T1000 (cell line): ENCODE measurements at places on chromosomes 6 and 20.

DNA sequence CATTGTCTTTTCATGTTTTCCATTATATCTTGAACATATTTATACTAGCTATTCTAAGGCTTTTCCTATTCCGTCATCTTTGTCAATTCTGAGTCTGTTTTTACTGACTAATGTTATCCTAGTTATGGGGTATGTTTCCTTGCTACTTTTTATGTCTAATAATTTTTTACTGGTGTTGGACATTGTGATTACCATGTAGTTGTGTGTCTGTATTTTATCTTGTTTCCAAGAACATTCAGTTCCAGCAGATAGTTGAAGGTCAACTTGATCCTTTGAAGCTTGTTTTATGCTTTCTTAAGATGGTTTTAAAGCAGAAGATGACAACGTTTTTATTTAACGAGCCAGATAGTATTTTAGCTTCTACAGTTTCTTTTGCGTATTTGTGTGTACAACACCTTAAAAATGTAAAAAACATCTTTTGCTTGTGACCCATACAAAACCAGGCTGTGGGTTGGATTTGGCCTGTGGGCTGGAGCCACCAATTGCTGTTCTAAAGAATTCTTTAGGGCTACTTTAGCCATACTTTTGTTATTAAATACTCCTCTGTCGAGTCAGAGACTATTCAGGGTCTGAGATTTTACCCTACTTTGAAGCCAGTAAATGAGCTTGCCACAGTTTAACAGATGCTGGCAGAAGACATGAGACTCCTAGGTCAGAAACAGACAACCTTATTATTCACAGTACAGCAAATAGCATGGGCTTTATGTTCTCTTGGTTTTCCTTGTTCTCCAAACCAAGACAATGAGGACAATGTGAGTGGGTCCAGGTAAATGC lies 38.7 kb upstream of the REV3L start:
- no peak for DNase-seq

DNA sequence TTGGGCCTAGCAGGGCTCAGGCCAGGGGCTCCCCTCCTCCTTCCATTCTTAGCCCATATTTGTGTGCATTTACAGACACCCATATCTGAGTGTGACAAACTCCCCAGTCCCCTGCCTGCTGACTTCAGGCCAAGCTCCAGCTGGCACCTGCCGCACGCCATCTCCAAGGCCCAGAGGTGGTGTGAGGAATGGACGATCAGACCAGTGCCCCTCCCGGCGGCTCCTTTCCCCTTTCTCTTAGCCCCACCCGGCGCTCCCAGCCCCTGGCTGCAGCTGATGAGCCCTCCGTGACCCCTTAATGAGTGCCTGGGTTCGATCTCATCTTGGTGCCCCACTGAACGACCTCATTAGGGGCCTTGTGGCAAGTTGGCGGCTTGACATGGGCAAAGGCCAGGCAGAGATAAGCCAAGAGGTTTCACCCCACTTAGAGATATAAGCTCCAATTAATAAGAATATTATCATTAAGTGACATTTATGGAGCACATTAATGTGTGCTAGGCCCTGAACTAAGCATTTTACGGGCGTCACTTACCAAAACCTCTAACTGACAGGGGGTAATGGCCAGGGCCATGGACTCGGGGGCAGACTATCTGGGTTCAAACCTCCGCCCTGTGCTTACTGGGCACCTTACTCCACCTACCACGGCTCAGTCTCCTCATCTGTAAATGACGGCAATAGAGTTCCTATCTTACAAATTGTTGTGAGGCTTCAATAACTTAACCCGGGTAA lies 17.5 kb downstream of the ADA start:
- DNase-seq, result no peak

- DNase-seq, result no peak
Observed at GRCh38 chr20:43167615-43168014, 22.1 kb downstream of the PTPRT start.

- DNase-seq, result no peak
Observed at GRCh38 chr20:1291191-1291741, 25.2 kb downstream of the SNPH start.

DNA sequence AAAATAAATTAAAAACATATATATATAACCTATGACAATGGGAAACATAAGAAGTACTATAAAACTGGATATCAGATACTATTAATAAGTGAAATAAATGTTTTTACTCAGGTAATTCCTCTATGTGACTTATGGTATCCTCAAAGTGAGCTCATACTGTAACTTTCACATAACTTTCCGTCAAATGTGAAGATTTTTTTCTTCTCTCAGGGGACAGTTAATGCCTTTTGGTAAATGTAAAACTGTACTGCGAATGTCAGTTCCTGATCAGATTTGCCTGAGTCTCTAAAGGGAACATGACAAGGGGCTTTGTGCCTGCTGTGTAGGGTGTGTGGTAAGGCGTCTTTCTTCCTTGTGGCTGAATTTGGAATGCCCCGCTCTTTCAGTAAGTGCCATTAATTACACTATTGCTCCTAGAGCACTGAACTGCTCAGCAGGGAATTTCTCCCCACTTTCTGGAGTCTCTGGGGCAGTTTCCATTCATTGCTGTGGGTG lies 271.8 kb downstream of the PRL start:
- no peak for DNase-seq

- no peak for DNase-seq
Observed at GRCh38 chr6:118864341-118865099, 29.4 kb upstream of the ASF1A start.

DNA sequence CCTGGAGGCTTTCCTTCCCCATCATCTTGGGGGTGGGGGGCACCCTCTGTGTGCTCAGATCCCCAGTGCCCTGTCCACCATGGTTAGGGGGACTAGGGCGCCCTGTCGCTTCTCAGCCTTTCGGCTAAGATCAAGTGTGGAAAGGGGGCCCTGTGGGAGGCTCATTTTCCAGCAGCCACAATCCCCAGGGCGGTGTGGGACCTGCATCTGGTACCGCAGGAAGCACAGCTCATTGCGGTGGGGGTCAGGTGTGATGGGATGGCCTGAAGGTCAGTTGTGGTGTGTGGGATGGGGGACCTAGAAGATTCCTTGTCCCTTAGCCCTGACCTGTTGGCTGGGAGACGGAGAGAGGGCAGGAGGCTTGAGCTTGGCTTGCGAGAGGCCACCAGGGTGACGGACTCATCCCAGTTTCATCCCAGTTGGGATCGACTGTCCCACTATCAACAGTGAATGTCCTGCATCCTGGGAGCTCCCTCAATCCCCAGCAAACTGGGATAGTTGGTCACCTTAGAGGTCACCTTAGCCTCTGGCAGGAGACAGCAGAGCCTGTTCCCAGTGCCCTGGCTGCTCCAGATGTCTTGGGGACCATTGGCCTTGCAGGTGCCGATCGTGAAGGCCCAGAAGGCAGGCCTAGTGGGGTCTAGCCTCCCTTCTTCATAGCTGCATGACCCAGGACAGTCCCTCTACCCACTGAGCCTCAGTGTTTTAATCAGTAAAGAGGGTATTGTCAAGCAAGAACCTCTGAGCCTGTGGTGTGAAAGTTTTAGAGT lies 64.5 kb upstream of the PMEPA1 start:
- no peak for DNase-seq

DNA sequence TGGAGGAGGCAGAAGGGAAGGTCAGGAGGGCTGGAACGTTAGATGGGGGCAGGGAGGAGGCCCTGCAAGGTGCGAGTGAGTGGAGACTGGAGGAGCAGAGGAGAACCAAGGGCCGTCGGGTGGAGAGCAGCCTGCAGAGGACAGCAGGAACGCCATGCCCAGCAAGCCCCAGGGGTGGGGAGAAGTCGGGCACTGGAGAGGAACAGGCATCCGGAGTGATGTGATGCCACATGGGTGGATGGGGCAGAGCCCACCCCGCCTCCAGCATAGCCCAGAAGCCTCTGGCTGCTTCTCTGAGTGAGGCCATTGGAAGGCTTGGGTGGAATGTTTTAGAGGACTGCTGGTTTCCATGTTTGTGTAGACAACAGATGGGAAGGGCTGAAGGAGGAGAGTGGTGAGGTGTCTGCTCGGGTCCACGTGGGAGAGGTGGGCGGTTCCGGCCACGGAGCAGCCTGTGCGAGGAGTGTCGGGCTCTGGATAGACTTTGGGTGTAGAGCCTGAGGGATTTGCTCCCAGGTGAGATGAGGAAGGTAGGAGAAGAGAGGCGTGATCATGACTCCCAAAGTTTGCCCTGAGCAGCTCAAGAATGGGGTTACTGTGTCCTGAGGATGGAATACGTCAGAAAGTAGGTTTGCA lies 221.4 kb downstream of the SMOC2 start:
- DNase-seq, result no peak

DNA sequence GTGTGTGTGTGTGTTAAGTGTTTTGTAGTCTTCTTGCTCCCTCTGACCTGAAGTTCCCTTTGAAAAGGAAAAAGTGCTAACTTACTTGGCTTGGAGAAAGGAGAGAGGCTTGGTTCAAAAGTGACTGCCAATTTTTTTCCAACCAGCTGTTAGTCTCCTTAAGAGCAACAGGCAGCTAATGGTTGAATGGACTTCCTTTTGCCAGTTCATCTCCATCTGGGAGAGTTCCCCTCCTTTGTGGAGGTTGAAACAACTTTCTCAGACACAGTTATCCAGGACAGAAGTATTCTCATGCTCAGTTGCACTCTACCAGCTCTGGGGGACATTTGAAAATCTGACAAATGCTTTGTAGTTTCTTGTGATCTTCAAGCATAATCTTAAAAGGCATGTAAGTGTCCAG lies 4.5 kb downstream of the RIPOR2 start:
- DNase-seq, result no peak

DNA sequence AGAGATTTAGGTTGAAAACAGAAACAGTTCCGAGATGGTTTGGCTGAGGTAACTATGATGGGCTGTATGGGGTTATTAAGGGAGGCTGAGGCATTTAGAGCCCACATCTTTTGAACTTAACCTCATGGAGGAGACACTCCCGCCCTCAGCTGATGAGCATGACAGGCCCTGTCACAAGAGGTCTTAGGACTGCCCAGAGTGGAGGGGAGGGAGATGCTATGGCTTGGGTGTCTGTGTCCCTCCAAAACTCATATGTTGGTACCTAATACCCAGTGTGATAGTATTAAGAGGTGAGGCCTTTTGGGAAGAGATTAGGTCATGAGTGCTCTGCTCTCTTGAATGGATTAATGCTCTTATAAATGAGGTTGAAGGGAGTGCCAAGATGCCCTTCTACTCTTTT lies 126.6 kb downstream of the CDC5L start:
- no peak for DNase-seq

DNA sequence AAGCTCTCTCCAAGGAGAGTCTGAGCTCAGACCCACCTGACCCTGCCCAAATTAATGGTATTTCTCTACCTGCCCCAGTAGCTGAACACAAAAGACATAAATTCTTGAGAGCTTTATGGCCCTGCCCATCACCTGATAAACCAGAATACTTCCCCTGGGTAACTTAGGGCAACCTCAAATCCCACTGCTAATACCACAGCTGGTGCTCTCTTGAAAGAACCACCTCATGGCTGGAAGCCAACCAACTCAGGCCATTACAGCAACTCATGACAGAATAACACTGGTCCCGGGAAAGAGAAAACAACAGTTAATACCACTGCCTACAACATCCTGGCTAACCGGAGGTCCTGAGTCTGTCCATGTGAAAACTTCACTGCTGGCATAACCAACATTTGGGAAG lies 328.6 kb downstream of the NKAIN2 start:
- no peak for DNase-seq

- no peak for DNase-seq
Observed at GRCh38 chr6:169894377-169894960, 143.0 kb downstream of the ERMARD start.

- no peak for DNase-seq
Observed at GRCh38 chr6:34723203-34723602, 26.6 kb upstream of the ILRUN start.

GRCh38 chr6:161630674-161631073 lies 356.8 kb upstream of the AGPAT4 start:
- DNase-seq, result no peak

DNA sequence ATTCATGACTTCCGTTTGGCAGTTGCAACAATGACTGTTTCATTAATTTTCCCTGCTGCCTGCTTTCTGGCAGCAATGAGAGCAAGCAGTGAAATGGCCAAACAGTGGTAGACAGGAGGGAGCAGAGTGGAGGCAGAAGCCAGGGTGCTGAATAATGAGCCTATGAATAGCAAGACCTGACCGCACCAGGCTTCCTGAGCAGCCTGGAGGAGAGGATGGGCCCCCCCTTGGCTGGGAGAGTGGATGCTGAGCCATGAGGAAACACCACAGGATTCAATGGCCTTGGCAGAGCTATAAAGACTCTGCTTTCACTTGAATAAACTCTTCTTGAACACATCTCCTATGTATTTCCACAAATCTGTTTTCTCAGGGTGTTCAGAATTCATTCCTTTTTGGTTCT lies 68.1 kb upstream of the SNRPB2 start:
- DNase-seq, result no peak

- DNase-seq, result no peak
Observed at GRCh38 chr6:163371129-163371528, 43.4 kb upstream of the QKI start.

DNA sequence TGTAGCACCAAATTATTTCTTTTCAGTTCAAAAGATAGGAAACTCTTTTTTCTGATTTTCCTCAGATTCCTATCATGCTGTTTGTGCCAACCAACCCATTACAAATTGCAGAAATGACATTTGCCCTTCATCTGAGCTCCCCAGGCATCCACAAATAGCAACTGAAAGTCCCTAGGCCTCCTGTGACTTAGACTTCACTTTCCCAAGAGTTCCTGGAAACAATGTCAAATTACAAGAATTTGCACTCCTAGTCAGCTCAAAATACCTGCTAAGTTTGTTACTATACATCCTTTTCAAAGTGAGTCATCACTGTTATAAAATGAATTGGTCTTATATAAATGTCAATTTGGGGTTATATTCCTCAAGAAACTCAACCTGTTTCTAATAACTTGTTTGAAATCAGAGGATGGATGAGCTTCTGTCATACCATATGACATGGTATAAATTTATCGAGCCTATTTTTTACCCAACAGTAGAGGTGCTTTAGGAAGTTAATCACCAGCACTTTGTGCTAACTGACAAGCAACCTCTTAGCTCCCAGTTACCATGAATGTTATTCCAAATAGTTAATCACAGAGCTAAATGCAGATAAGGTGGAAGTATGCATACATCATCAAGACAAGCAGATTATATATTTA lies 256.5 kb downstream of the HACE1 start:
- no peak for DNase-seq

- no peak for DNase-seq
Observed at GRCh38 chr6:36141961-36142360, 11.6 kb downstream of the MAPK13 start.

DNA sequence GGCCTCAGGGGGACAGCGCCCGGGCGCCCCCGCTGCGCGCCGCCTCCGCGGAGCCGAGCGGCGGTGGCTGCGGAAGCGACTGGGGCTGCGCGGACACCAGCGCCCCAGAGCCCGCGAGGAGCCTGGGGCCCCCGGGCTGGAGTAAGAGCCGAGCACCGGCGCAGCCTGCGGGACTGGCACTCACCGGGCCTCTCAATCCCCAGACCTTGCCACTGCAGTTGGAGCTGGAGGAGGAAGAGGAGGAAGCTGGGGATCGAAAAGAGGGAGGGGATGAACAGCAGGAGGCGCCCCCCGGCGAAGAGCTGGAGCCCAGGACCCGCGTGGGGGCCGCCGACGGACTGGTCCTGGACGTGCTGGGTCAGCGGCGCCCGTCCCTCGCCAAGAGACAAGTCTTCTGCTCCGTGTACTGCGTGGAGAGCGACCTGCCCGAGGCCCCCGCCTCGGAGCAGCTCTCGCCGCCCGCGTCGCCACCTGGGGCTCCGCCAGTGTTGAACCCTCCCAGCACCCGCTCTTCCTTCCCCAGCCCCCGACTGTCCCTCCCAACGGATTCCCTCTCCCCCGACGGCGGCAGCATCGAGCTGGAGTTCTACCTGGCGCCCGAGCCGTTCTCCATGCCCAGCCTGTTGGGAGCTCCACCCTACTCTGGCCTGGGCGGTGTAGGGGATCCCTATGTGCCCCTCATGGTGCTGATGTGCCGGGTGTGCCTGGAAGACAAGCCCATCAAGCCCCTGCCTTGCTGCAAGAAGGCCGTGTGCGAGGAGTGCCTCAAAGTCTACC lies 590 bp downstream of the RNF217 start:
- no peak for DNase-seq
